NCI-H2029 (cell line): ENCODE measurements at places on chromosomes 6 and 20.

DNA sequence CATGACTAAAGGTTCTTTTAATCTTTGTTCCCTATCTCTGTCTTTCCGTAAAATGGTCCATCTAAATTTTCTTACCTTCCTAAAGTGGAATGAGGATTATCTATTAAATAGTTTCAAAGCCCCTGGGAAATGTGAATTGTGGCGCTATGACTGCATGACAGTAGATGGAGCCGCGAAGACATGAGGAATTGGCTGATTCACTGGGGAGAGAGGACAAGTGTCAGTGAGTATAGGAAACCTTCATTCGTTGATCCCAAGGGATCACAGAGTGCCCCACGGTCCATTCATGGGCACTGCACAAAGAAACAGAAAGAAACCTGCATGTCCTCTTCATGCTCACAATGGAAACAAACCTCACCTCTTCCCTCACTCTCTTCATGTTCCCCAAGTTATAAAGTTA, 479.3 kb upstream of the BTBD3 start:
- no peak for DNase-seq

- DNase-seq, result no peak
Measured at GRCh38 chr6:98640366-98640765, 194.0 kb upstream of the POU3F2 start.

GRCh38 chr6:20338156-20338555, 63.5 kb upstream of the E2F3 start:
- no peak for DNase-seq

DNA sequence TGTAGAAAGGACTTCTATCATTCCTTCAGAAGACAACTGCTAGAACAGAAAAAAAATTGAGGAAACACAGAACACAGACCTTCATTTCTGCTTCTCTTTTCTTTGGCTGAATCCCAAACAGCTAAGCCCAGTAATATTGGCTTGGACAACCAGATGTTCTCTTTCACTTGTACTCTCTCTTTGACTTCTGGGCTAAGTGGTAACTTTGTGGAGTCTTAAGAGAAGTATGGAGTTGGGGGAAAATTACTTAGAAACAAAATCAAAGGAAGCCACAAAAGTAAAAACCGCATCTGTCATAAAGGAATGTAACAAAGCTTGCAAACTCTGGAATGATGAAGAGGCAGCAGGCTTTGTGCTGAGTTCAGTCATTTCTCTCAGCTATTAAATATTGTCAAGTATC, 587.5 kb downstream of the CBLN4 start:
- no peak for DNase-seq

DNA sequence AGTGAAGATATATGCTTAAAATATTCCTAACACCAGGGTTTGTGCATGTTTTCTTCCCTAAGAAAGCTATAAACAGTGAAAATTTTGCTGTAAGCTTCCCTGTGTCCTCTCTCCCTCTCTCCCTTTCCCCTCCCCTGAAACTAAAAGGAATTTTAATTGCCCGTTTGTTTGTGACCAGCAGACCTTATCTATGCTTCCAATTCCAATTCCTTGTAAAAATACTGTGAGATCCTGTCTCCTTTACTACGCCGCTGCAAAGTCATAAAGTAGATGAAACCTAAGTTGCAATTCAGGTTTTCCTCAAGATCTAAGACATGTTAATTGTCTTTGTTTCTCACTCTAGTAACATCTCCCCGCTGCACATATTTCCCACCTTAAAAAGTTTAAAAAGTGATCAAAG, 82.3 kb downstream of the DNAH8 start:
- no peak for DNase-seq
